ENCODE measurements at places on chromosomes 11 and 22.

DNA sequence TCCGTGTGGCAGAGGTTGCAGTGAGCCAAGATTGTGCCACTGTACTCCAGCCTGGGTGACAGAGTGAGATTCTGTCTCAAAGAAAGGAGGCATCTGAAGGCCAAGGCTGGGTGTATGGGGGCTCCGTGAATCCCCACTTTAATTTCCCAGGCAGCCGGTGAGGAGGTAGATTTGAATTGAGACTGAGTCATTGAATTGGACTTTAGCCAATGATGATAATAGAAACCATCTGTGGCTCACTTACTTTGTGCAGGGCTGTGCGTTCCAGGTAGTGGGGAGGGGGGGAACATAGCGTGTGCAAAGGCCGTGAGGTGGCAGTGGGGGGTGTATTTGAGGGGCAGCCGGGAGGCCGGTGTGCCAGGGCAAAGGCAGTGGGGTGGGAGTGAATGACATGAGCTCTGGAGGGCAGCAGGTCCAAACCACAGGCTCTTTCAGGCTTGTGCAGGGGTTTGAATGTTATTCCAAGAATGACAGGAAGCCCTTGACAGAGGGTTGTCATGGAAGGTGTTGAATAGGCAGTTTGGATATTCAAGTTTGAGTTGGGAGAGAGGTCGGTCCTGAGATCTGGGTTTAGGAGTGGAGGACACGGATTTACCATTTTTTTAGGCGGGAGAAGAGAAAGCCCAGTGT lies 6.1 kb downstream of the ARHGAP8 start:
- DNase-seq, result no peak

DNA sequence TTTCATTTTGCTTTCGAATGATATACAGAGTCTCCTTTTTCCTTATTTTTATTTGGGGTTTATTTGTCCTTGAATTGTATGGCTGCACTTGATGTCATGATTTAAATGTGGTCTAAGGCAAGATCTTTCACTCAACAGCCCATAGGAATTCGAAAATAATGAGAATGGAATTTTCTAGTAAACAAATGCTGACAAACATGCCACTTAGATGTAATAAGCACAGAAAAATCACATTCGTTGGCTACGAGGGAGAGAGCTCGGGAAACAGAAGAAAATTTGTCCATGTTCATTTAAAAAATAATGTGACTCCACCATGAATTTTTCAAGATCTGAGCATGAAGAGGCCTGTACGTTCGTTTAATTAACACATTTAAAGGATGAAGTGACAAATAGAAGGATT lies 73.0 kb downstream of the BLID start:
- no peak for DNase-seq

DNA sequence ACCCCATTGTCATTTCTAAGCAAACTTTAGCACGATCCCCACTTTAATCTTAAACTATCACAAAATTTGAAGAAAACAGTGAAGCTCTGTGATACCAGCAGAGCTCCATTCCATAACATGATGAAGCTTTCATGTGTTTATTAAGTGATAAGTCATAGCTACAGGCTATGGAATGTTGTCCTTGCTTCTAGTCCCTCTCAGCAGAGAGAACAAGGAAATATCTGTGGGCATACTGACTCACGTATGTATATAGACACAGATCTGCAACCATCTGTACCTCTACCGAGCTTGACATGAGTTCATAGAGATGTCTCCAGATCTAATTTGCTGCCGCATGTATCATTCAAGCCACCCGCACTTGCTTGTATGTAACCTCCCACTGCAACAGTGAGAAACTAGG lies 588.9 kb downstream of the ETS1 start:
- no peak for DNase-seq

DNA sequence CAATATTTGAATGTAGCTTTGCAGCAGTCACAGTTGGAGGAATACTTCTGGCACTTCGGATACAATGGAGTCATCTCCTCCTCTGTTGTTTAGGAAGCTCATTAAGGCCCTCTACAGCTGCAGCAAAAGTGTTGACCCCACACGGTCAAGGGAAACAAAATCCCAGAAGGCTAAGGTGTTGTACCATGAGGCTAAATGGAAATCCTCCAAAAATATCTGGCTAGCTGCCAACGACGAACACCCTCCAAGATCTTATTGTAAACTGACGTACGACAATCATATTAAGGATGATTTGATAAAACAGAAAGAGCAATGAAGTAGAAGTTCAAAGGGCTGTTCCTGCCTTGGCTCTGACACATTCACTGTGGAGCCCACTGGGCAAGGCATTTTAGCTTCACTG lies 4.0 kb downstream of the POGLUT3 start:
- DNase-seq, result peak; percentile 66

DNA sequence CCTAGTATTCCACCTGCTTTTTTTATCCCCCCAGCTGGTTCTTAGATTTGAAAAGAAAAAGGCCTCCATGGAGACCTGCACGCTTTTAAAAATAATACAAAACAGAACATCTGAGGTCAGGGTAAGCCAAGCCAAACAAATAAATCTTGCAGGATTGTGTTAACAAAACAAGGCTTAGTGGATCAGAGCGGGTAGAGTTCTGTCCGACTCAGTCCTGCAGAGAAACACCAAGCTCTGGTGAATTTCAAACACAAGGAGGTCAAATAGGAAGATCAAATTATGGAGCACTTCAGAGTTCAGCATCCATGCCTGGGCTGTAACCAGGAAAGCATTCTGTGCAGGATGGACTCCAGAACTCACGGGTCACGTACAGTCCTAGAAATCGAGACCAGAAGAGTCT lies 86.9 kb downstream of the SYN3 start:
- DNase-seq, result no peak

- no peak for DNase-seq
Observed at GRCh38 chr11:60835534-60835846, 6.4 kb upstream of the CCDC86 start.

Measured in NCI-H1105 treated with DMSO at 0.1 percent for 48 hours (cell line).